AML-193 (cell line): ENCODE measurements at places on chromosomes 3 and 15.

DNA sequence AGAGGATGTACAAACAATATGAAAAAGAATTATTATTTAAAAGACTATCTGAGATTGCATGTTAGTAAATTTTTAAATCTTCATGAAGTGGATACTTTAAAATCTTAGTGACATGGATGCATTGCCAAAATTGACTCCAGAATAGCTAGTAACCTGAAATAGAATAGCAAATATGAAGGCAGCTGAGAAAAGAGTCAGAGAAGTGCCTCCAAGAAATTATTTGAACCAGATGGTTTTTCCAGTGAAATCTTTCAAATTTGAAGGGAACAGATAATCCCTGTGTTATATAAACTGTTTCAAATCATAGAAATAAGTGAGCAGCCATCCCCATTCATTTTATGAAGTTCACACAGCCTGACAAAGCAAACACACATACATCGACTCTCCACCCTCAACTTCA lies 29.6 kb downstream of the FSIP1 start:
- DNase-seq = no peak

- peak; percentile 50 for DNase-seq
Measured at GRCh38 chr3:9779075-9779593, 9.4 kb upstream of the CAMK1 start.

- DNase-seq = peak; percentile 94
Measured at GRCh38 chr3:183868796-183869195, 15.9 kb downstream of the PARL start.

- no peak for DNase-seq
Measured at GRCh38 chr3:10383850-10384248, 62.9 kb upstream of the SEC13 start.

GRCh38 chr3:114356066-114356465 lies 62.2 kb downstream of the TIGIT start:
- DNase-seq = no peak

DNA sequence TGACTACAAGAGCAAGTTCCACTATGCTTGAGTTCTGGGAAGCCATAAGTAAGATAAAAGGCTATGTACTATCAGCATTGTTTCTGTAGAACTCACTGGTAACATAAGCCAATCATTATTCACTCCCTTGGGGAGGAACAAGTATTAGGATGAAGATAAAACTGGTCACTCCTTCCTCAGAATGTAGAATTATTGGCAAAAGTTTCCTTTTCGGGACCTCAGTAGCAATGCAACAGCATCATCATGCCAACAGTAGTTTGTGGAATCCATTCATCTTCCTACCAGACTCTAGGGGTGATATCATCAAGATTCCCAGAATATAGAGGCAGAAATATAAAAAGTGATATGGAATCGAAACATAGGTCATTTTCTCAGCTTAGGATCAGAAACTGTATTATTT lies 209.5 kb downstream of the PLOD2 start:
- DNase-seq = no peak

GRCh38 chr3:128256131-128256530 lies 102.8 kb downstream of the EEFSEC start:
- DNase-seq = no peak

- DNase-seq = peak; percentile 81
Measured at GRCh38 chr3:52240059-52240885, 1.3 kb upstream of the TWF2 start.

DNA sequence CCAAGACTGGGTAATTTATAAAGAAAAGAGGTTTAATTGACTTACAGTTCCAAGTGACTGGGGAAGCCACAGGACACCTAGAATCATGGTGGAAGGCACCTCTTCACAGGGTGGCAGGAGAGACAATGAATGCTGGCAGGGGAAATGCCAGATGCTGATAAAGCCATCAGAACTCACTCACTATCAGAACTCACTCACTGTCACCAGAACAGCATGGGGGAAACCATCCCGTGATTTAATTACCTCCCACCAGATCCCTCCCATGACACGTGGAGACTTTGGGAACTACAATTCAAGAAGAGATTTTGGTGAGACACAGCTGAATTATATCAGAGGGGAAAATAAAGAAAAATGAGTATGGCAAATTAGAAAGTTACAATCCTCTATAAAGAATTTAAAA lies 310.9 kb downstream of the BCHE start:
- DNase-seq = no peak

- DNase-seq = peak; percentile 50
Measured at GRCh38 chr3:100335434-100335833, 877 bp downstream of the NIT2 start.

- DNase-seq = no peak
Measured at GRCh38 chr3:45682786-45683185, 6.4 kb upstream of the SACM1L start.

- no peak for DNase-seq
Measured at GRCh38 chr3:184359610-184360009, 1.8 kb downstream of the CLCN2 start.

- no peak for DNase-seq
Measured at GRCh38 chr3:141426404-141427034, 58.2 kb downstream of the ZBTB38 start.

- no peak for DNase-seq
Measured at GRCh38 chr3:149195221-149195620, 26.4 kb downstream of the CP start.

GRCh38 chr3:194032828-194033435 lies 103.0 kb upstream of the HES1 start:
- DNase-seq = no peak

DNA sequence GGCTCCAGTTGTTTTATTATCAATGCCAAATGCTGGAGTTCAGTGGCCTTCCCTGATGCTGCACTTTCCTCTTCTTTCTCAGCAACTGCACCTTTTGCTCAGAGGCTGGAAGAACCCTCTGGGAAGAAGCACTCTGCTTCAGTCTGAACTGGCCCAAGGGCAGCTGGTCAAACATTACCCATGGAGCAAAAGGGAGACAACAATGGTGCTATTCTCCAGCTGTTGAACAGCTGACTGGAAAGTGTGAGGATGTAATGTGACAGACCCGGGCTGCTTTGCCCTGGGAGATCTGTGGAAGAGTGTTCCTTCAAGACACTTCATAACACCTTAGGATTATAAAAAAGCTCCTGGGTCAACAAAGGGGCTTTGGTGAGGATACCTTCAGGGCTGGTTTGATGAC lies 84.9 kb downstream of the EPHB1 start:
- no peak for DNase-seq

DNA sequence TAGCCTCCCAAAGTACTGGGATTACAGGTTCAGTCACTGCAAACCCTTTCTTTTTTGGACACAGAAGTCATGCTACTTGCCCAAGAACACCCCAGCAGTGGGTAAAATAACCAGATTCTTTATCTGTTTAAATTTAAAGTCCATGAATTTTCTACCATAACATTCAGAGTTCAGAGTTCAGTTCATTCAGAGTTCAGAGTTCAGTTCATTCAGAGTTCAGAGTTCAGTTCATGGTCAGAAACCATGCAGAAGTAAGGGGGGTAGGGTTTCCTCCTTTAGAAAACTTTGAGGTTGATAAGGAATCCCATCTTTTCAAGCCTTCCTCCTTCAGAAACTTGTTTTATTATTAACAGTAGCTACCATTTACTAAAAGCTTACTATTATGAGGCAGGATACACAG lies 43.2 kb downstream of the RAF1 start:
- no peak for DNase-seq

- peak; percentile 91 for DNase-seq
Measured at GRCh38 chr3:189144645-189145044, 27.1 kb upstream of the TPRG1 start.

GRCh38 chr15:100125401-100126191 lies 216.2 kb downstream of the ADAMTS17 start:
- DNase-seq = no peak

- DNase-seq = no peak
Measured at GRCh38 chr15:99568625-99569352, 3.0 kb downstream of the MEF2A start.

- DNase-seq = no peak
Measured at GRCh38 chr3:11413071-11413470, 140.9 kb downstream of the ATG7 start.

GRCh38 chr15:101068523-101068960 lies 149.4 kb downstream of the LRRK1 start:
- no peak for DNase-seq

DNA sequence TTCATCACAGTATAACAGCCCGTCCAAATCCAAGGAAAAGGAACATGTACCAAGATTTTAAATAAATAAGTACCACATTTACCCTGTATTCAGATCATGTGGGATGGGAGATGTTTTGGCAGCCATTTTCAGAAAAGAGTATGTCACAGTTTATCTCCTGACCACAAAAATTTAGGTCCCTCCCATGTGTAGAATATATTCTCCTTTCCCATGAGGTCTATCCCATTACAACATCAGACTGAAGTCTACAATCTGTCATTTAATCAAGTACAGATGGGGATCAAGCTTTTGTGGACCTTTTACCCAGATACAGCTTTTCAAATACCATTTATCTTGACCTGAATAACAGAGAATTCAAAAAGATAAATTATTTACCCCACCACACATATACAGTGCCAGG lies 444.5 kb downstream of the PLOD2 start:
- no peak for DNase-seq

- DNase-seq = no peak
Measured at GRCh38 chr3:117786349-117786748, 1076.8 kb downstream of the TUSC7 start.

DNA sequence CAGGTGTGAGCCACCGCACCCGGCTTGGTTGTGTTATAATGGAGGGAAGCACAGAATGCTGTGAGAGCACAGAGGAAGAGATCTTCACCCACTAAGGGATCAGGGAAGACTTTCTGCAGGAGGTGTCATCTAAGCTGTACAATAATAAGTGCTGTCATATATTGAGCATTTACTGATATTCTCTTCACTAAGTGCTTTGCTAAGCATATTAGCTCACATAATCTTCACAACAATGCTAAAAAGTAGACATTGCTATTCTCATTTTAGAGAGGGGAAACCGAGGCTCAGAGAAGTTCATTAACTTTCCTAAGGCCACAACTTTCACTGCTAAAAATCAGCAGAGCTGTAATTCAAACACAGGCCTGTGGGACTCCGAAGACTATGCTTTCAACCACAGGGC lies 115.3 kb downstream of the CORO2B start:
- no peak for DNase-seq

DNA sequence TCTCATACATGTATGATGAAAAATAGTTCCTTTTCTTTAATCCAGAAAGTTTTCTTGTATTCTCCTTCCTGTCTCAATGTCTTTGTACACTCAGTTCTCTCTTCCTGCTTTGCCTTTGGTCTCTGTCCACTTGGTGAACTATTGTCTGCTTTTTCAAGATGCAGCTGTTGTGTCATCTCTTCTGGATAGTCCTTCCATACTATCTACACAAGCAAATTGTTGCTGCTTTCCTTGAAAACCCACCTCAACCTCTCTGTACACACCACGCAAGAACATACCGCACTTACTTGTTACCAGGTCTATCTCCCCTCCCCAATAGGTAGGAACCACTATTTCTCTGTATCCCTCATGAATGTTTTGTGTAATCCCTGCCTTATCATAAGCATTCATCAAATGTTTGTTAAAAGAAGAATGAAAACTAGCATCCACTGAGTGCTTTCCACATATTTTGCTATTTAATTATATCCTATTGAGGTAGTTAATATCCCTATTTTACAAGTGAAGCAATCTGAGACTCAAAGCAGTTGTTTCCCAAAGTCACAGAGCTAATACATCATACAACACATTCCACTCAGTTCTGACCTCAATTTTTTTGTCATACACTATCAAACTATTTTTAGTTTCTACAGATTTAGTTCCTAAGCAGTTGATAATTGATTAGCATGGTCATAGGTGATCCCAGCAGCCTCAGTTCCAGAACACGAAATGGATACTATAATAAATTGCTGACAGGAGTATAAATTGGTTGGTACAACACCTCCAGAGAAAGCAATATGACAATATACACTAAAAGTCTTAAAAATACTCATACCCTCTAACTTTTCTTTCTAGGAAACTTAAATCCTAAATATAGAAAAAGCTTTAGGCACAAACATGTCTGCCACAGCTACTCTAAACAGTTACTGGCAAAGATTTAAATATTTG lies 19.6 kb downstream of the HACL1 start:
- DNase-seq = no peak

GRCh38 chr3:99119385-99119784 lies 217.9 kb upstream of the DCBLD2 start:
- no peak for DNase-seq

GRCh38 chr15:29677871-29678461 lies 144.3 kb downstream of the TJP1 start:
- DNase-seq = no peak

- no peak for DNase-seq
Measured at GRCh38 chr15:69663982-69664381, 211.4 kb downstream of the RPLP1 start.

- DNase-seq = no peak
Measured at GRCh38 chr3:185714085-185714484, 110.8 kb downstream of the IGF2BP2 start.

DNA sequence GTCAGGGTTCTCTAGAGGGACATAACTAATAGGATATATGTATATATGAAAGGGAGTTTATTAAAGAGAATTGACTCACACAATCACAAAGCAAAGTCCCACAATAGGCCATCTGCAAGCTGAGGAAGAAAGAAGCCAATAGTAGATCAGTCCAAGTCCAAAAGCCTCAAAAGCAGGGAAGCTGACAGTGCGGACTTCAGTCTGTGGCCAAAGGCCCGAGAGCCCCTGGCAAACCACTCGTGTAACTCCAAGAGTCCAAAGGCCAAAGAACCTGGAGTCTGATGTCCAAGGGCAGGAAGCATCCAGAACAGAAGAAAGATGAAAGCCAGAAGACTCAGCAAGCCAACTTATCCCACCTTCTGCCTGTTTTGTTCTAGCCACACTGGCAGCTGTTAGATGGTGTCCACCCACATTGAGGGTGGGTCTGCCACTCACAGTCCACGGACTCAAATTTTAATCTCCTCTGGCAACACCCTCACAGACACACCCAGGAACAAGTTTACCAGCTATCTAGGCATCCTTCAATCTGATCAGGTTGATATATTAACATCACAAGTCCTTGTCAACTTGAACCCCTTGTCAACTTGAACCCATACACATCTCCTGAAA lies 54.2 kb upstream of the ACAD9 start:
- DNase-seq = no peak

- no peak for DNase-seq
Measured at GRCh38 chr3:9744162-9744561, 5.6 kb upstream of the OGG1 start.

GRCh38 chr15:20671675-20672074 lies 130.1 kb upstream of the GOLGA6L6 start:
- DNase-seq = no peak
